ENCODE measurements at places on chromosomes 16 and 17.

- DNase-seq = peak; percentile 70
These were observed 8.6 kb upstream of the MC1R start for GRCh38 chr16:89909777-89910716.

DNA sequence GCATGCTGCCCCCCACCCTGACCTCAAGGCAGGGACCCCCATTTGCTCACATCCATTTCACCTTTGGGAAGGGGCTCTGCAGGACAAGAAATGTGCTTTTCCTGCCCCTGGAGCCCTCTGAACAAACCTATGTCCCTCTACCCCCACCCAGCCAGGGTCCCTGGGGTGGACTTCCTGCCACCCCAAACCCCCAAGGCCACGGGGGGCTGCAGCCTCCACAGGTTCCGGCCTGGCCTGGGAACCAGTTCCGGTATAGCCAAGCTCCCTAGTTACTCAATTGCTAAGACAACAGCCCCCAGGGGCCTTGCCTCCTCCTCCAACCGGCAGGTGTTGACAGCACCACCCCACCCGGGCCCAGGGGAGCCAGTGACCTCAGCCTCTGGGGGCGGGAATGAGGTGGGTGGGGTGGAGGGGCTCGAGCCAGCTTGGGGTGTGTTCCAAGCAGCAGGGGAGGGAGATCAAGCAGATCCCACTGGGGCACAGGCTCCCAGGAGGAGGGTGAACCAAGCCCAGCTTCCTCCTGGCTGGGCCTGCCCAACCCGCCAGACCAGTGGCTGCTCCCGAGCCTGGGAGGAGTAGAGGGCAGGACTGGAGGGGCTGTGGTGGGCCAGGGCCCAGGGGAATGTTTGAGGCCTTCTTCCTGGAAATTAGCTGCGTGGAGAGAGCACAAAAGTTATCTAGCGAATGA is 6.6 kb downstream of the PNMT start:
- peak; percentile 68 for DNase-seq

DNA sequence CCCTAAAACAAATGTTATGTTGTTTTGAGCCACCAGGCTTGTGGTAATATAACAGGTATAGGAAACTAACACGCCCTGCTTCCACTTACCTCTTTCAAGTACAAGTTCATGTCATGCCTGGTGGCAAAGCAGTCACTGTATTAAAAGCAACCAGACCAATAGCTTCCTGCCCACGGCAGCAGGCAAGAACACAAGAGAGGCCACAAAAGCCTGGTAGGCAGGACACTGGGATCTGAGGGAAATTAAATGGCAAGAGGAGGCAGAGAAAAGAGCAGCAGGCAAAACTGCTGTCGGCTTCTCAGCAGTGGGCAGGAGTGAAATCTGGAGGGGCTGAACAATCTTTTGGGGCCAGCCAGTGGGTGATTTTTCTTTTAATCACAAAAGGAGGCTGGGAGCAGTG is 2.2 kb downstream of the CYTH1 start:
- DNase-seq = no peak

DNA sequence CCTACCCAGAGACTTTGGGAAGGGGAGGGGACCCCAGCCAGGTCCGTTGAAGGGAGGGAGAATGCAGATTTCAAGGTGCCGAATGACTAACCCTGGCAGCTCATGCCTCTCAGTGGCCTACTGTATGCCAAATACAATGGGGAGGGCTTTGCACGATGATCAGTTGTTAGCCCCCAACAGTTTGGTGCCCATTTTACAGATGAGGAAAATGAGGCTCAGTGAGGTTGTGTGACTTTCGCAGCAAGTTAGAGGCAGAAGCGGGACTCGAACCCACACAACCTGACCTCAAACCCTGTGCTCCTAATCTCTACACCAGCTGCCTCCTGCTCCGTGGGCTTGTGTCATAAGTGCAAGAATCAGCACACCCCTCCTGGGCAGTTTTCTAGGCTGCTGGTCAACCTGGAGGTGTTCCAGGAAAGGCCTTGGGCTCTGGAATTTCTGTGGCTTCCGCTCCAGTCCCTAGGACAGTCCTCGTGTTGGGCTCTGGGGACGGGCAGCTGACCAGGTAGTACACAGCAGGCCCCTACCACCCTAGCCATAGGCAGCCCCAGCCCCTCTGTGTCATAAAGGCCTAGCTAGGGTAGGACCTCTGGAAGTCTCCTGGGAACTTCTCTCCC is 11.9 kb upstream of the NAGPA start:
- DNase-seq = no peak

DNA sequence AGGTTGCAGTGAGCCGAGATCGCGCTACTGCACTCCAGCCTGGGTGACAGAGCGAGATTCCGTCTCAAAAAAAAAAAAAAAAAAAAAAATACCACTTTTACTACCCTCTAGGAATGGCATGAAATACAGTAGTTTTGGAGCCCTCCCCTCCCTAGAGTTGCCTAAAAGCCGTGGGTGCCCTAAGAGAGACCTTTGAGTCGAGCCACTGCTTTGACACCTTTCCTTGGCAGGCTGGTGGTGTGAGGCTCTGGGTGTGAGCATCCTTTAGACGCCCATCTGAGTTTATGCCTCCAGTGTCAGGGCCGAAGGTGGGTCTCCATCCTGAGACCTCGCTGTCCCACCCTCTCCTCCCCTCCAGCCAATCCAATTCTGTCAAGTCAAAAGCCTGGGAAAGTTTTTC is 46.2 kb downstream of the RAP1GAP2 start:
- DNase-seq = no peak

GRCh38 chr16:3584412-3584811 is 7.2 kb upstream of the NLRC3 start:
- no peak for DNase-seq

- no peak for DNase-seq
These were observed 15.0 kb downstream of the HASPIN start for GRCh38 chr17:3738562-3739295.

DNA sequence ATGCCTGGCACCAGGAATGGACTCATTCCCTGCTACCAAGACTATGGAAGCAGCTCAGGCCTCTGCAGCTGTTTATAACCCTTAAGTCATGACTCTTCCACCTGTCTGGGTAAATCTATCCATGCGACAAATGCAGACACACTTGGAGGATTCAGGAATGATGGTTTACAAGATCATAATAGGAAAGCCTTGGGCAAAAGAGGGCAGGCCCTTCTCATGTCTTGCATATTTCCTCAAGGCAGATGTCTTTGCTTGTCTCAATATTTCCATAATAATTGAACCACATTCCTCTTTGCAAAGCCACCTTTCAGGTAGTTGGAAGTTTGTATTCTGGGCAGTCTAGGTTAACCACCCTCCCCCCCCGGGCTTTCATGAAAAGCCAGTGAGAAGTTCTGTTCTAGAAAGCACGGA is 884 bp upstream of the JPT1 start:
- DNase-seq = no peak

DNA sequence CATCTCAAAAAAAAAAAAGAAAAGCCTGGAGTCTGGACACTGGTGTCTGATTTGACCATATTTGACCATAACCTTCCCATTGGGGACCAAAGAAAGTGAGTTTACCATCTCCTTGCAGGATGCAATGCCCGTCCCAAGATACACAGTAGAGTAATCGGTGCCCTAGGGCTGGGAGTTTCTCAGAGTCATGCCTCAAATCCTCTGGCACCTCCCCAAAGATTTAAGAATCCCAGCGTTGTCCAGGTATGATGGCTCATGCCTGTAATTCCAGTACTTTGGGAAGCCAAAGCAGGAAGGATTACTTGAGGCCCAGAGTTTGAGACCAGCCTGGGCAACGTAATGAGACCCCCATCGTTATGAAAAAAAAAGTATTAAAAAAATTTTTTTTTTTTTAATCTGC is 5.0 kb downstream of the PITPNM3 start:
- DNase-seq = no peak

- no peak for DNase-seq
These were observed 24.5 kb downstream of the ARHGAP23 start for GRCh38 chr17:38452719-38453118.

GRCh38 chr16:28845293-28845692 is 855 bp downstream of the TUFM start:
- DNase-seq = peak; percentile 85

DNA sequence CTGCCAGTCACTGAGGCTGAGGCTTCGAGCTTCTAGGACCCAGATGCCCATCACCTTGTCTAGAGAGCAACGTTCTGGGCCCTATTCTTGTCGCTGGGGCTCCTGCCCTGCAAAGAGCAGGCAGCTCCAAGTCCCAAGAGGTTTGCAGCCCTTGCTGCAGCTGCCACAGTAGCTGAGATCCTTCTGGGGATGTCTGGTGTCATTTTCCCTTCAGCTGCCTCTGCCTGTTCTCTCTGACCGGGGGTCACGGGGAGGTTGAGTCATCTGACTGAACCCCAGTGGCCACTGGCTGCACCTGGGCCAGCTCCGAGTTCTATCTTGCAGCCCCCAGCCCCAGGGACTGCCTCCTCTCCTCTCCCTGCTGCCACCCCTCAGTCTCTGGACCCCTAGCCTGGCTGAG is 4.9 kb downstream of the WSCD1 start:
- DNase-seq = no peak

Measured in hematopoietic multipotent progenitor cell treated with erythropoietin and hydrocortisone succinate and interleukin-3 and kit ligand, for 8 days (in vitro differentiated cells).